ENCODE measurements at places on chromosomes 3 and 15. TPM values are rescaled to one million over a fixed set of nuclear protein-coding genes. Genes with fewer than 3 reads are reported as not detected.

DNA sequence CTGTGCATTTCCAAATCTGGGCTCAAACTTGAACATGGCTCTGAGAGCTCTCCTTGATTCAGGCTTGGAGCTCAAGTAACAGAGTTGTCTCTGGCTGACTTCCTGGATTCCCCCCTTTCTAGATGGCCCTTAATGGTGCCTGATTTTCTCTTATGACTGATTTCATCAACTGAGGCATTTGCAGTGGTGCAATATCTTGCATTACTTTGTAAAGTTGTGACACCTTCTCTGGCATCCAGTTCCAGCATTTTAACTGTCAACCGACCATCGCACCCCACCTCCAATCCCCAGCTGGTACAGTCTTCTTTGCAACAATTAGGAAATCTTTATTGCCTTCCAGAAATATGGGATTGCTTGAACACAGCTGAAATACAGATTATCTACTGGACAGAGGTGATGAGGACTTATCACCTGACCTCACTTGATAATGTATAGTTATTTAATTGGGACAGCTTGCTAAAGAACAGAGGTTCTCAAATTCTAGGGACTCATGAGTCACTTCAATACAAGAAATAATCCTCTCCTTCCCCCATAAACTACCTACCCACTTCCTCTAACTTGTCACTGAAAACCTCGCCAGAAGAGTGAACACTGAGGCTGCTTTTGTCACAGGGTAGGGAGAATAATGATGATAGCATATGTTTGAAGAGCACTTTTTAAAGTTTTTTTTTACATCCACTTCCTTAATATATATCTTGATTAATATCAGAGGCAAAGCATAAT, 41.8 kb downstream of the FILIP1L start:
- no peak for DNase-seq

DNA sequence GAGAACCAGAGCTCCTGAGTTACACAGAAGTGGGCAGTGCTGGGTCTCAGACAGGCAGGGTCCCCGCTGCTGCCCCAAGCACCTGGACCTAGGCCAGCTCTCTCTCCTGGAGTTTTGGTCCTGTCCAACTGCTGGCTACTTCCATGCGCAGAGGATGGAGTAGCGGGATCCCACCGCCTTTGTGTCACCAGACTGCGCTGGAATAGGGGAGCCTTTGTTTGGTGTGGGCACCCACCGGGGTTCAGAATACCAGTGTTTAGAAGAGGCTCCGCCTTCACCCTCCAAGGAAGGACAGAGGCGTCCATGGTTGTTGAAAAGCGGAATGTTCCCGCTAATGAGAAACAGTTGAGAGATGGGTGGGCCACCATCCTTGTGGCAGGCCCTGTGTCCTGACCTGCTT, 154.4 kb downstream of the DNAJB8 start:
- DNase-seq = no peak

DNA sequence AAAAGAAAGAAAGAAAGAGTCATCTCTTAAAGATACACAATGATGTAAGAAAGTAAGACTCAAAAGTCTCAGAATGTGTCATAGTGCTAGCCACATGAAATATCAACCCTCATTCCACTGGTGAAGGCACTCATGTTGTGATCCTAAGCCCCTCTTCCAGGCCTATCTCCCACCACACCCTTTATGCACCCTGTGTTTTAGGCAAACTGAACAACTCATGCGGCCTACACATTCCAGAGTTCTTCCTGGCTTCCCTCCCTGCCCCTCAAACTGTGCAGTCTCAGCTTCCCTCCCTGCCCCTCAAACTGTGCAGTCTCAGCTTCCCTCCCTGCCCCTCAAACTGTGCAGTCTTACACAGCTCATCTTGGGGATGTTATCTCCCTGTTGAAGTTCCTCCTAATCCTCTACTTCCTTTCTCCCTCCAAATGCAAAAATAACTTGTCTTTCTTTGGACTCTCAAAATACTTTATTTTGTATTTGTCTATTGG, 69.0 kb upstream of the FNDC3B start:
- DNase-seq = no peak

DNA sequence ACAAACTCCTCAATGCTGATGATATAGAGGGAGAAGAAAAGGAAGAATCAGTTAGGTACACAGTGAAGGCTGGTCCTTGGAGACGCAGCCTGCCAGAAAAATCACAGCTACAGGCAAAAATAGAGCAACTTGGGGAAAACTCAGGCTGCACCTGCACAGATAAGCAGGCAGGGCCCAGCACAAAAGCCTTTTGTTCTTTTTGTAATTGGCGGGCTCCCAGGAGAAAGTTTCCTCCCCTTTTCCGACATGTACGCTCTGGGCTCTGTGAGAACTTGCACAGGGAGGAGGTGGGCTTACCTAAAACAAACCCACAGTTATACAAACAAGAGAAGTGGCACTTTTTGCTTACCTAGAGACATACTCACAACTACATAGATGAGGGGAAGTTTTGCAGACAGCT, 813.4 kb upstream of the EPHA6 start:
- DNase-seq = no peak

DNA sequence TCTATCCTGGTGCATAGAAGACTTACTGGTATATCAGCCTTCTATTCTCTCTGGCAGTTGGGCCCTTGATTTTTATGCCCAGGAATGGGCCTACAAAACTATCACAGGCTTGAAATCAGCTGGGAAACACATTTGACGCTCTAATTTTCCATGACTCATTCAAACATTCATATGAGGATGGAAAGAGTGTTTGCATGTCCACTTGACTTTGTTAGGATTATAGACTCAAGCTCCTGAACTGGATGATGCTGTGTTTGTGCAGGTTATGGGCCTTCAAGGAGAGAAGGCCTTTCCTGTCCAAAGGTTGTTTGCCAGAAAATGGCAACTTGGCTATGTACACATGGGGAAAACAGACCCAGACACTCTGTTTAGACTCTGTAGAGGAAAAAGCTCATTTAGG, 219.9 kb downstream of the GAP43 start:
- no peak for DNase-seq

DNA sequence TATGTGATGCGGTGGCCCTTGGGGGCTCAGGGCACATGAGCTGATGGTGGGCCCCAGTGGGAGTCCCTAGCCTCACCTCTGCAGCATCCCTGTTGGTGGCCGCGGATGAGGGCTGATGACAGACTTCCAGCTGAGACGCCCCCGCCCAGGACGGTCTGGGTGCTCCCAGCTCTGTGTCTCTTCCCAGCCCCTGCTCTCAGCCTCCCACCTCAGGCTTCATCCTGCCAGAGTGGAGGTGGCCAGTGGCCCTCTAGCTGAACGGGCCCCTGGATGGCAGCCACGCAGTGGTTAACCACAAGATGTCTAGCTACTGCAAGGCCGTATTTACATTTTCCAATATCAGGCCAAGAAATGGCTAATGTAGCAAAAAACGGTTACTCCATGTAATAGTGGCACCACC, 205.3 kb upstream of the LINGO1 start:
- DNase-seq = no peak

DNA sequence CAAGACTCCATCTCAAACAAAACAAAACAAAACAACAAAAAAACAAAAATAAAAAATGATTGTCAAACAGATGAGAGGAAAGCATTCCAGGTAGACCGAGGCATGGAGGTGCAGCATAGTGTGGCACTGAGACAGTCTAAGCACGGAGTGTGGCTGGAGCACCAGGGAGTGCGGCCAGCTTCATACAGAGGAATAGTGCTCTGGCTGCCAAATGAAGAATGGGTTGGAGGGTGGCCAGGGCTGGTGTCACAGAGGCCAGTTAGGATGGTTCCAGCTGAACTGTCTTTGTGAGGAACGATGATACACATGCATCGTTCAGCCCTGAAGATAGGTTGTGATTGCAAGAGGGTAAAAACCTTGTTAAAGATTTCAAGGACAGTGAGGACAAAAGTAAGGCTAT, 28.3 kb downstream of the MITF start:
- DNase-seq = peak; percentile 83

- DNase-seq = no peak
Observed at GRCh38 chr15:55863911-55864310, 121.0 kb upstream of the PRTG start.

DNA sequence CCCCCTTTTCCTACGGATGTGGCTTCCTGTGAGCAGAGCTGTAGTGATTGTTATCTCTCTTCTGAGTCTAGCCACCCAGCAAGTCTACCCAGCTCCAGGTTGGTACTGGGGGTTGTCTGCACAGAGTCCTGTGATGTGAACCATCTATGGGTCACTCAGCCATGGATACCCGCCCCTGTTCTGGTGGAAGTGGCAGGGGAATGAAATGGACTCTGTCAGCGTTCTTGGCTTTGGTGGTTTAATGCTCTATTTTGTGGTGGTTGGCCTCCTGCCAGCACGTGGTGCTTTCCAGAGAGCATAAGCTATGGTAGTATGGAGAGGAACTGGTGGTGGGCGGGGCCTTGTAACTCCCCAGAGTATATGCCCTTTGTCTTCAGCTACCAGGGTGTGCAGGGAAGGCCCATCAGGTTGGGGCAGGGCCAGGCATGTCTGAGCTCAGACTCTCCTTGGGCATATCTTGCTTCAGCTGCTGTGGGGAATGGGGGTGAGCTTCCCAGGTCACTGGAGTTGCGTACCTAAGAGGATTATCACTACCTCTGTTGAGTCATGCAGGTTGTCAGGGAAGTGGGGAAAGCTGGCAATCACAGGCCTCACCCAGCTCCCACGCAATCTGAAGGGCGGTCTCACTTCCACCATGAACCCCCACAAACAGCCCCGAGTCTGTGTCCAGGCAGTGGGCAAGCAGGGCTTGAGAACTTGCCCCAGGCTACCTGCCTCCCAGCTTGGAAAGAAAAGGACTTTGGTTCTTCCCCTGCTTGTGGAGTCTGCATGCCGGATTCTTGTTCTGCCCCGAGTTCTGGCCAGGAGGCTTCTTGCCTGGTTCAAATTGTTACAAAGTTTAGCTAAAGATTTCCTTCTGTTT, 9.0 kb upstream of the ADGRG7 start:
- no peak for DNase-seq

Gene OPA1
- total RNA-seq = 105 TPM

Gene LMOD3
- 148 TPM for total RNA-seq

Gene GHSR
- not detected for total RNA-seq

Gene STX19
- not detected for total RNA-seq

Gene SLC2A2
- not detected for total RNA-seq

All from Right ventricle myocardium superior (tissue), 1 donor.